ENCODE measurements at places on chromosomes 16 and 17.

GRCh38 chr17:74649909-74650308 lies 26.4 kb upstream of the CD300E start:
- no peak for DNase-seq

DNA sequence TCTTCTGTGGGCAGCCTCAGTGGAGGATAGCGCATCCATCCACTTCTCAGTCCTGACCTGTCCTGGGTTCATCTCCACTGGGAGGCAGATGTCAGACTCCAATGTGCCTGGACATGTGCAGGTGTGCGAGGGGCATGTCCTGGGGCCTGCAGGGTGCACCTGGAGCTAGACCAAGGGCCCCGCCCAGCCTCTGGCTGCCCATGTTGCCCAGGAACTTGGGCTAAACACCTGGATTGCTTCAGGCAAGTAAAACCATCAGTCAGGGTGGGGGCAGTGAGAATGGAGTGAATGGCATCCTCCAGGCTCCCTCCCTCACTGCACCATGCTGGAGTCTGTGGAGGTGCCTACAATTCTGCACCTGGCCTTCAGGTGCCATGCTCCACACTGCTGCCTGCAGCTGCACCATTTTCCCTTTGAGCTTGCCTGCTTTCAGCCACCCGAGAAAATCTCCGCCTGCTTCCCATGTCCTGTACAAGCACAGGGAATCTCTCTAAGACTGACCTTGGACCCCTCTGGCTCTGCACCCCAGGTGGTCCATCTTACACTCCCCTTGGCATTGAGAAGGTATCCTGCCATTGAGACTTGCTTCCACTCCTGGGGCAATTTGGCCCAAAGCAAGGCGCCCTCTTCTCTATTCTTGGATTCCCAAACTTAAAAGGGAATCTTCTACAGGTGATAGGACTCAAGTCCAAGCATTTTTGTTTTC lies 2.1 kb upstream of the MFSD6L start:
- DNase-seq: no peak

DNA sequence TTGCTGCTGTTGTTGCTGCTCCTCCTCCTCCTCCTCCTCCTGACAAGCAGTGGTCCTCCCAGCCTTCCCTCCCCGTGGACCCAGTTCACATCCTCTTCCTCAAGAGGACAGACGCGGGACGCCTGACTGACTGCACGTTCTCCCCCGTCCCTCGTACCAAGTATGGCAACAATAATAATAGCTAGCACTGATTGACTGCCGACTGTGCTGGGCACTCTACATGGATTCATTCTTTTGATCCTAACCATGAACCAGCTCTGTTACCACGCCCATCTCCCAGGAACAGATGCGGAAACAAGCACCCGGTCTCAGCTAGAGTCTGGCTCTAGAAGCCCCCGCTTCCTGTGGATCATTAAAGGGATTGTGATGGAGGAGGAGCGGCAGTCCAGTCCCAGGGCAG lies 78.0 kb downstream of the GNAO1 start:
- DNase-seq: no peak

DNA sequence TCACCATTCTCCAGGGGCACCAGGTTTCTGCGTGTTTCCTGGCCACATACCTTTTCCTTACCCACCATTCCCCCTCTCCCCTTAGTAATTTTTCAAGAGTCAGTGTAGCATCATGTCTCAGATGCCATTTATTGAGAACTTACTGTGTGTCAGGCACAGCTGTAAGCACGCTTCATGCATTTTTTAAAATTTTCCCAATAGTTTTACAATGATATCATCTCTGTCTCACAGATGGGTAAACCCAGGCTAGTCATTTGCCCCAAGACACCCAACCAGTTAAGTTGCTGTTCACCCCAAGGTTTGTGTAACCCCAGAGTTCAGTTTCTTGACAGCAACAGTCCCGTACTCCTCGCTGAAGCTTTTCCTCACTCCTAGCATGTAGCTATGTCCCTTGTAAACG lies 56.4 kb upstream of the IRX3 start:
- no peak for DNase-seq

DNA sequence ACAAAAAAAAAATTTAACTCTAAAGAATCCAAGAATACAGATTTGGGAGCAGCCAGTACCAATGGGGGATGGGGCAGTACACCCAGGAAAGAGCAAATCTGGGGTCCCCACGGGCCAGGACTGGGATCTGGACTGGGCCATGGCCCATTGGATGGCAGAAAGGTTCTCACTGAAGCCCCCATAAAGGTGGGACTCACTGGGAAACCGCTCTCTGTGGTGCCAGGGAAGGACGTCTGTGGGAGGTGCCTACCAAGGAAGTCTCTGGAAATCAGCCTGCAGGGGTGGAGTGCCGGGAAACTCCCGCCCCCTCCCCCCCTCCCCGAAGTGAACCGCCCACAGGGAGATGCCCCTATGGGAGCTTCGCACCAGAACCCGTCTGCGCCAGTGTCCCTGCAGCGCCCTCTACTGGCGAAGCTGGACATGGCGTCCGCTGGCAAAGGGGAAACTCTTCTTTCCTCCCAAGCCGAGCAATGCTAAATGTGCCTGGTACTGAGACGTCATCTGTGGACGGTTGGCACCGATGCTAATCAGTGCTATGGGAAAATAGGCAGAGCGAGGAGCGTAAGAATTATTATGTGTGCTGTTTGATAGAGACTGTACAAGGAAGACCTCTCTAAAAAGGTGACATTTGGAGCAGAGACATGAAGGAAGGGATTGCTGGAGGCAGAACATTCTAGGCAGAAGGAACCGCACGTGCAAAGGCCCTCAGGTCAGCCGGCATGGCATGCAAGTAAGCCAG lies 671.1 kb downstream of the WWOX start:
- DNase-seq: peak; percentile 86

DNA sequence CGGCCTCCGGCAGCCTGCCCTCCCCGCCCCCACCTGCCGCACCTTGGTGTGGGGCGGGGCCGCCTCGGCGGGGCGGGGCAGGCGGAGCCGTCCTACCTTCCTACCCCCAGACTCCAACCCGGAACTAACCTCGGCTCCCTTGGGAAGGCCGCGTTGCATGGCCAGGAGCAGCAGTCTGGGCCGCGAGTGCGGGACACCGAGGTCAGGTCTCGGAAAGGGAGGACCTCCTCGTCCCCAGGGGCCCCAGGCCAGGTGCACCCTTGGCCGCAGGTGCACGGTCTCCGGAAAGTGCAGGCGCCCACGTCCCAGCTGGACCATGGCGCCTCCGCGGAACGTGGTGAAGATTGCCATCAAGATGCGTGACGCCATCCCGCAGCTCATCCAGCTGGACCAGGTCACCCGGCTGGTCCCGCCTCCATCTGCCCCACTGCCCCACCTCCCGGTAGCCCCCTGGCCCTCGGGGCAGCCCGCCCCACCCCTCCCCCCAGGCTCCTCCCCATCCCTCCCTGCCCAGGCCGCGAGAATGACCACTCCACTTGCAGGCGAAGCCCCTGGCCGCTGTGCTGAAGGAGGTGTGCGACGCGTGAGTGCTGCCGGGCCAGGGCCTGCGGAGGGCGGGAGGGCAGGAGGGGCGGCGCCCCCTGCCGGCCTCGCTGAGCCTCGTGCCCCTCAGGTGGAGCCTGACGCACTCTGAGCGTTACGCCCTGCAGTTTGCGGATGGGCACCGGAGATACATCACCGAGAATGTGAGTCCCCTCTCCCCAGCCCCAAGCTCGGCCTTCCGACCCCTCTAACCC lies at the start of gene ELMO3:
Gene ELMO3 (plus strand): TSS at position 121 of the 797 bp plus-strand sequence. CDS start 196 bp downstream, at position 317.
- DNase-seq: no peak

GRCh38 chr16:70381604-70382342 lies 35.1 kb downstream of the DDX19A start:
- no peak for DNase-seq

DNA sequence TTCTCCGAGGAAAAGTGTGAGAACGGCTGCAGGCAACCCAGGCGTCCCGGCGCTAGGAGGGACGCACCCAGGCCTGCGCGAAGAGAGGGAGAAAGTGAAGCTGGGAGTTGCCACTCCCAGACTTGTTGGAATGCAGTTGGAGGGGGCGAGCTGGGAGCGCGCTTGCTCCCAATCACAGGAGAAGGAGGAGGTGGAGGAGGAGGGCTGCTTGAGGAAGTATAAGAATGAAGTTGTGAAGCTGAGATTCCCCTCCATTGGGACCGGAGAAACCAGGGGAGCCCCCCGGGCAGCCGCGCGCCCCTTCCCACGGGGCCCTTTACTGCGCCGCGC lies at the start of gene ERBB2:
Gene ERBB2 (plus strand): TSS at position 247 of the 330 bp plus-strand sequence. CDS start 175 bp downstream, outside the sequence.
- DNase-seq: no peak

- DNase-seq: no peak
Observed at GRCh38 chr17:10725262-10725661, 4.6 kb downstream of the TMEM220 start.

DNA sequence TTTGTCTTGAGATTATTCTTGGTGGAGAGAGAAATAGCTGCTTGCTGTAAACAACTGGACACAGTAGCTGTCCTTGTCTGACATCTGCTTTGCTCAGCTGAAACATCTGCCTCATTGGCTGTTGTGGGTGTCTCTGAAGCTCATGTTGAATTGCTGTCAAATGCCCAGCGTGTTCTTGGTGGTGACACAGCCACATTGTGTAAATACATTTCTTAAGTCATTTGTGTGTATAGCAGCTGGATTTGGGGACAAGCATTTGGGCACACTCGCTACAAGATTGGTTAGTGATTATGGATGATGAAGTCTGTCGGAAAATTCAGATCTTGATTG lies 5.3 kb downstream of the FAM234A start:
- no peak for DNase-seq

DNA sequence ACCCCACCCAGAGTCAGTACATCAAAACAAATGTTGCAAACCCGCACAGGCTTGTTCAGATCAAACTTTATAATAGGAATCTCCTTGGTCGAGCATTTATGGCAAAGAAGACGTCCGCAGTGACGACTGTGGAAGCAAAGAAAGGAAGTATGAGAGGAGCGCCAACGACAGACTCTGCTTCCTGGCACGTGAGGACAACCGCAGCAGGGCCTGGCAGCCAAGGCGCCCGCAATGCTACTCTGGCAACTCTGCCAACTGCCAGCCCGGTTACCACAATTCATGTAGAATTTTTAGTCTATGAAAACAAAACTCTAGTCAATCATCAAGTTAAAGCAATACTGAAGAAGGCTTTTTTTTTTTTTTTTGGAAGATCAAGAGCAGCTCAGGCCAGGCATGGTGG lies 24.8 kb downstream of the CYB5D2 start:
- DNase-seq: no peak

DNA sequence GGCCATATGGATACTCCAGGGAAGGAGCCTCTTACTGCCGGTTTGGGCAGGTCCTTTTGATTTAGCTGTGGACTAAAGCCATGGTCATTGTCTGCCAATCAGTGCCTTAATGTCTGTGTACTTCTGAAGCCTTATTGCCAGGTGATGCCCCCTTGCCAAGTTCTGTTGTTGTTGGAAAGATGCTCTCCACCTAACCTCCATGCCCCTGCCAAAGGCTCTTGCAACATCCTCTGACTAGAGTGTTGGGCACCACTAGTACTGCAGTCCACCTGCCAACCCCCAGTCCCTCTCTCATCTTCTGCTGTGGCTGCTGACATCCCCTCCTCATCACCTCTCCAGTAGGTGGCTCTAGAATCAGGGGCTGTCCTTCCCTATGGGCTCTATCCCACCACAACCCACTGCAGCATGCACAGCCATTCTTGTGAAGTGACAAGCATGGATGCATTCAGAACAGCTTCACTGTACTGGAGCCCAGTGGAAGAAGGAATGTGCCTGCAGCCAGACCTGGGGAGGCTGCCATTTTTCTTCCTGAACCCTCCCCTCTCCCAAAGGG lies 375.3 kb upstream of the CDH5 start:
- DNase-seq: no peak

GRCh38 chr17:51154176-51154575 lies 817 bp downstream of the NME1 start:
- DNase-seq: no peak

- DNase-seq: no peak
Observed at GRCh38 chr17:50613007-50613992, 21.4 kb upstream of the ABCC3 start.

DNA sequence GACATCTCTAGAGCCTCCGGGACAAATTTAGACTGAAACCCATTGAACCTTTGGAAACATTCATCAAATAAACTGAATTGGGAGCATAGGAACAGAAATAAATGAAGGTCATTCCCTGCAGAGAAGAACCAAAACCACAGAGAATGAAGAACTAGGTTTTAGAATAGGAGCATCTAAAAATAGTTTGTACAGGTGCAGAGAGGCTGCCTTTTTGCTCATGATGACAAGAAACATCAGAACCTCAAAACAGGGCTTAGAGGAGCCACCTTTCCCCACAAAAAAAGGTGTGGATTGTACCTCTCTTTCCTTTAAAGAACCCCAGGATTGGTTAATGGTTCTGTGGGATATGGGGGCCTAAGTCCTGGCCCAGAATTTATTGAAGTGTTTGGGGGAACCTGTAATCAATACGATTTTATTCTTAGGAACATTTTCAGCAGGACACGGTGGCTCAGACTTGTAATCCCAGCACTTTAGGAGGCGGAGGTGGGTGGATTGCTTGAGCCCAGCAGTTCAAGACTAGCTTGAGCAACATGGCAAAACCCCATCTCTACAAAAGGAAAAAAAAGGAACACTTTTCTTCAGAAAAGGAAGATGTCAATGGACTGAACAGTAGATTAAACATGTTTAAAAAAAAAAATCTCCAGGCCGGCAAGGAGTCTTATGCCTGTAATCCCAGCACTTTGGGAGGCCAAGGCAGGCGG lies 37.7 kb upstream of the SLC47A1 start:
- DNase-seq: no peak

DNA sequence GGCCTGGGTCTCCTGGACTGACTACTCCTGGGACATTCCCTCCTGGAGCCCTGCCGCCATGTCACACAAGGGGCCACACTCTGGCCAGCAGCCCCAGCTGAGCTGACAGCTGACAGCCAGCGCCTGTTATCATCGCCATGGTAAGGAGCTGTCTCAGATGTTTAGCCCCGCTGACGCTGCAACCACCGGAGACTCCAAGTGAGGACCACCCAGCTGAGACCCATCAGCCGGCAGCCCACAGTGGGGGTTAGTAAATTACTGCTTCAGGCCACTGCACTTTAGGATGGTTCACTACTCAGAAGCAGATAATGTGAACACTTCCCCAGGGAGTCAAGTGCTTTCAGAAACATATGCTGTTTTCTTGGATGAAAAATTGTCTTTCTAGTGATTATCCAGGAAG lies 14.6 kb upstream of the SPHK1 start:
- no peak for DNase-seq

DNA sequence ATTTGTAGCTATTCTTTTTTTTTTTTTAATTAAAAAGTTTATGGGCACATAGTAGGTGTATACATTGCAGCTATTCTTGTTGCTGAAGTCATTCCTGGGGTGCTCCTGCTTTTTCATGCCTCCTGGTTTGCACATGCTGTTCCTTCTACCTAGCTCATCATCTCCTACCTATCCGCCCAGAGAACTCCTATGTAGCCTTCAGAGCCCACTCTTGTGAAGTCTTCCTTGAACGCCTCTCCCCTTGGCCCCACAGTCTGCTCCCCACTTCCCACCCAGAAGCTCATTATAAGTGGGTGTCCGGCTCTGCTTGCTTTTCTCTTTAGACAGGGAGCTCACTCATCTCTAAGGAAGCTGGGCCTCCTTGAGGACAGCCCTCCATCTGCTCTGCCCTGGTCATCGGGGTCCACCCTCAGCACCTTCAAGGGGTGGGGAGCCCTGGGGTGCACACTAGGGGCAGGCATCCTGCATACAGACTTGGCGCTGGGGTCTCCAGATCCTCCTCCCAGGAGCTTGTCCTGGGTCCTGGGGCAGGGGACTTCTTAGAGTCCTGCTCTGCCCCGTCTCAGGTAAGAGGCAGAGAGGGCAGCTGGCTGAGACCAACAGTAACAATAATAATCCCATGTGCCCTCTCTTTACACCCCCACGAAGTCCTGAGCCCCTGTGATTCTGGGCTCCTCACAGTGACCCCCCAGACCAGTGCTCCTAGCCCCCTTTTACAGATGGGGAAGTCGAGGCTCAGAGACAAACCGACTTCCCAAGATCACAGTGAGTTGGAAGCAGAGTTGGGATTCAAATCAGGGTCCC lies 3.5 kb upstream of the B9D1 start:
- DNase-seq: no peak

GRCh38 chr16:12260647-12261262 lies 284.2 kb downstream of the SNX29 start:
- no peak for DNase-seq

Measured in activated naive CD4-positive, alpha-beta T cell treated with Interleukin-2 at 50 U/mL for 16 hours (primary cell).